ENCODE measurements at places on chromosomes 12 and 14. TPM values are rescaled to one million over a fixed set of nuclear protein-coding genes. Genes with fewer than 3 reads are reported as not detected.

NANOG gene
- polyA plus RNA-seq, result 0.29 TPM

- no peaks in the 10 kb centered on the region for H3K27me3 ChIP-seq
- no peak overlapping the region for H3K27ac ChIP-seq
- no peaks in the 10 kb centered on the region for H3K4me1 ChIP-seq
- no peak for DNase-seq
Observed at GRCh38 chr14:99100497-99101270, 171.3 kb downstream of the BCL11B start.

DNA sequence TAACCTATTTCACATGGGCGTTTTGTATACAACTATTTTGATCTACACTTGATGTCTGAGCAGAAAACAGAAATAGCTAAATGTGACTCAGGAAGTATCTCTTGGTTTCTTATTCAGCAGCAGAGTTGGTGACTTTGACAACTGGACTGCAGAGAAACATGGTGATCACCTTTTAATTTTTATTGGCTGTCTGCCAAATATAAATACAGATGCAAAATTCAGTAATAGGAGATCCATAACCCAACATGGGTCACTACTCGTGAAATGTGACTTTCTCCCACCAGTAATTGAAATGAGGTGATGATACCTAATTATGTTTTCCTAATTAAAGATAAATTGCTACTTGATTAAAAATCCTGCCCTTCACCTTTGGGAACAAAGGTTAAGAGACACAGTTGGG is 487.1 kb downstream of the NELL2 start:
- H3K27ac ChIP-seq, result no peak overlapping the region
- no peak overlapping the region for H3K4me3 ChIP-seq
- DNase-seq, result no peak

TAS2R10 gene
- polyA plus RNA-seq, result not detected

DNA sequence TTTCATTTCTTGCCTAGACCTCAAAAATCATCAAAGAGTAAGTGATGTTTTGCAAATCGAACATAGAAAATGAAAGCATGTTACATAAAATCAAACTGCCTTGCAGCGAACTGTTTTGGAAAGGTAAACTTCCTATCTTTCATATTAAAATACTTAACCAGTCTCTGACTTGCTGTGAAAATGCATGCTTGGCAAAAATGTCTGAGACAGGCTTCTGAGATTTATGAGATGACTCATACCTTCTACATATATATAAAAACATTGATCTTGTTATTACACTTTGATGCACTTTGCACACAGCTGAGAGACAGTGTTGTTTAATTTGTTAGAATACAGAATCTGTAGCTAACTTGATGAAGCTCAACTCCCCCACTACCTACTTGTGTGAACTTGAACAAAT is 179.1 kb downstream of the KITLG start:
- H3K4me1 ChIP-seq, result no peaks in the 10 kb centered on the region
- H3K27me3 ChIP-seq, result no peaks in the 10 kb centered on the region
- H3K4me3 ChIP-seq, result no peak overlapping the region
- H3K27ac ChIP-seq, result no peak overlapping the region
- DNase-seq, result no peak

GRCh38 chr14:90731487-90731886 is 84.7 kb downstream of the TTC7B start:
- no peaks in the 10 kb centered on the region for H3K4me1 ChIP-seq
- no peaks in the 10 kb centered on the region for H3K36me3 ChIP-seq
- H3K27me3 ChIP-seq, result no peaks in the 10 kb centered on the region

- no peaks in the 10 kb centered on the region for H3K27me3 ChIP-seq
- H3K36me3 ChIP-seq, result no peaks in the 10 kb centered on the region
- peaks cover 21% of the 10 kb centered on the region for H3K4me1 ChIP-seq
- H3K4me3 ChIP-seq, result no peak overlapping the region
Observed at GRCh38 chr12:12996209-12996608, 3.9 kb downstream of the HEBP1 start.

DNA sequence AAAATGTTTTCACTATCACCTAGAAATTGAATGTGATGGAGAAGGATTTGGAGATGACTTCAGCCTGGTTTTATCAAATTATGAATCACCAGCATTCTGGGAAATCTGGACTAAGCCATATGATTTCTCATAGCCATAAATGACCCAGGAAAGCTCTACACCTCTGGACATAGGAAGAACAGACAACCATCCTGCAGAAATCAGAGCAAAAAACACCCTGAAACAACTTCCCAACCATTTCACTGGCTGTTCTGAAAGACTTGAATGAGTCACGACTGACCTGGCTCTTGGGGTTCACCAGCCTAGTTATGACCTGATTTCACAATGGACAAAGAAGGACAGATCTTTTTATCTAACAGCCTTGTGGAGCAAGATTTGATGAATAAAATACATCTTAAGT is 123.8 kb downstream of the KCNH5 start:
- no peaks in the 10 kb centered on the region for H3K4me1 ChIP-seq
- no peak for DNase-seq
- H3K27ac ChIP-seq, result no peak overlapping the region
- no peaks in the 10 kb centered on the region for H3K36me3 ChIP-seq
- no peak overlapping the region for H3K4me3 ChIP-seq
